ENCODE measurements at places on chromosomes 1 and 21. TPM values are rescaled to one million over a fixed set of nuclear protein-coding genes. Genes with fewer than 3 reads are reported as not detected.

- no peak for DNase-seq
These were observed 28.9 kb downstream of the TSNAX start for GRCh38 chr1:231557411-231557810.

GRCh38 chr1:229596925-229597699 is 28.8 kb downstream of the TAF5L start:
- DNase-seq = no peak

- DNase-seq = no peak
These were observed 774 bp upstream of the DYRK1A start for GRCh38 chr21:37365517-37366481.

GRCh38 chr1:35043498-35043897 is 11.8 kb upstream of the ZMYM6 start:
- DNase-seq = no peak

The CFAP107 gene
- polyA plus RNA-seq = not detected

The GSTM1 gene
- 1.6 TPM for polyA plus RNA-seq

- no peak for DNase-seq
These were observed 599.0 kb downstream of the AGBL4 start for GRCh38 chr1:49424782-49425181.

DNA sequence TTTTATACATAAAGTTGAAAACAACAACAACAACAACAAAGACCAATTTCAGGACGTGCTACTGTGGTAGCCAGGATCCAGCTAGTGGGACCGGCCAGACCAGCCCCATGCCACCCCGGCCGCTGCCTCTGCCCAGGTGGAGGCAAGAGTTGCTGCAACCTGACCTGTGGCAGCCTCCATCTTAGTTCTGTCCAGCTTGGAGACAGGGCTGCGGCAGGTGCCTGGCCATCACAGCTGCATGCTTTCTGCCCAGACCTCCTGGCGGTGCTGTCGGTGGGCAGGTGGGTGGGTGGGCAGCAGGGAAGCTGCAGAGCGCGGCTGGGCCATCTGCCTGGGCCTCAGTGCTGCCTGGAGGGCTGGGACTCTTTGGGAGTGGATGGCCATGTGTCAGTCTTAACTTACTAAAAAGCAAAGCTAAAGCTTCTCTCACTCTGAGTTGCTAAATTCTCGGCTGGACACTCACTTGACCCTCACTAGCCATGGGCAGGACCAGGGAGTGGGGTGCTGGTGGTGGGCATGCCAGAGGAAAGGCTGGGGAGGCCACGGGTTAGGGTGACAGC is 38.6 kb downstream of the KIAA1614 start:
- no peak for DNase-seq

The PRDM16 gene
- 0.06 TPM for polyA plus RNA-seq

GRCh38 chr21:37742532-37742931 is 173.7 kb downstream of the KCNJ6 start:
- no peak for DNase-seq

GRCh38 chr1:169330927-169331326 is 36.7 kb downstream of the NME7 start:
- DNase-seq = no peak

DNA sequence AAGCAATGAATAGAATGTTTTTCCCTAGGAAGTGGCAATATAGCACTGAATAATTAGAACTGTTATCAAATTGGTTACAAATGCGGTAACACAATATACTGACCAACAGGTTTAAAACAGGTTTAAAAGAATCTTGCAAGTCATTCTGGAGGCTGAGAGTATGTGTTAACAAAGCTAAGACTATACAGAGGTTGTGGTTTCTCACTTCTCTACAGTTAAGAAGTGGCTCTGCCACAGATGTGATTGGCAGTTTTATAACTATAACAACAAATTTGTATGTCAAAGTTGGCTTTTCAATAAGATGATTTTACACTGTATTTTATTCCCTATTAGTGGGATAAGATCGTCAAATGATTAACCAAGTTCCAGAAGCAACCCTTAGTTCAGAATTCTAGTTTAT is 7.1 kb downstream of the ANGEL2 start:
- DNase-seq = no peak

The RHOU gene
- polyA plus RNA-seq = 1.4 TPM

DNA sequence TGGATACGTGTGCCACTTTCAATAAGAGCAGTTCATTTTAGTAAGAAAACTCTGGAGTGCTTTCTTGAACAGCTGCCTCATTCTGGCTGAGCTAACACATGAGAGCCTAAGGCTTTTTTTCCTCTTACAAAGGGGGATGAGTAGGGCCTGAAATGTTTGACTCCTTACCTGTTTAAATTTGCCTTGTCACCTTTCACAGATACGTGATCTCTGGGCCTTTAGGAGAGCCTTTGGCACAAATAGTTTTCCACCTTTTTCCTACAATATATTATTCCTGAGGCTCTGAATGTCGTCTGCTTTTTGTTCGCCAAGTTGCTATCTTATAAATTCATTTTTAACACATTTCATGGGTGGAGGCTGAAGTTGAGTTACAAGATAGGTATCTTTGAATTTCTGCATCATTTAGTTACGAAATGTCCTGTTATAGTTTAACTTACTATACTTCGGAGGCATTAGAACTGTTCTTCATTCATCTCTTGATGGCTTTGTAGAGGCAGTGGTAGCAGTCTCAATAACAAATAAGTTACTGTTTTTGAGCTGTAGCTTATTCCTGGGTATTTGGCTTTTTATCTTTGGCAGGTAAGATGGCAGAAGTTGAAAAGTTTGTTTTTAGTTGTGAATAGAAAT is 17.2 kb downstream of the UBAP2L start:
- no peak for DNase-seq

DNA sequence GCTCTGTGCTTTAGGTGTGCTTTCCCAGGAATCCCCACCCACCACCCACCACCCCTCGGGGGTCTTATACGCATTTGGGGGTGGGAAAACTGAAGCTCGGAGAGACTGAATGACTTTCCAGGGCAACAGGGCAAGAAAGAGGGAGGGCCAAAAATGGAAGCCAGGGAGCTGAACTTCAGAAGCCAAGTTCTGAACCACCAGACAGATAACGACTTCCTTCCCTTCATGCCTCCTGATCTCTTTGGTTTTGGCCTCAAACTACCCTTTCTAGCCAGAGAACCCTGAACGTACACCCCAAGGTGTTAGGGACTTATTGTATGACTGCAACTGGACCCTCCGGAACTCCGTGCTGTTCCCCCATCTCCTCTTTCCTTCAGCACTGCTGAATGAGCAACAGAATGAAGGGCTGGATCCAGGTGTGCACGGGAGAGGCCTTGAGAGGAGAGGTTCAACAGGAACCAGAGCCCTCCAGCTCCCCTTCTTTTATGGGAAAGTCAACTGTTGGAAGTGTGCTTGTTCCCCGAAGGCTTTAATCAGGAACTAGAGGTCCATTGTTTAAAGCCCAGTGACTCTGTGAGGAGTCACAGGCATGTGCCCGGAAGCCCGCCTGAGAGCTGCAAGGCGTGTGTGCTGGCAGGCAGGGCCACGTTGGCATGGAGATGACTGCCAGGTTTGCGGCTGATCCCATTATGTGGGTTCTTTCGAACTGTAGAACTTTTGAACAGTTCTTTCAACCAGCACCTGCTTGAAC is 3.1 kb downstream of the BACE2 start:
- DNase-seq = no peak

The TCHH gene
- polyA plus RNA-seq = not detected

- DNase-seq = no peak
These were observed 3.2 kb upstream of the PTPN7 start for GRCh38 chr1:202163281-202164270.

DNA sequence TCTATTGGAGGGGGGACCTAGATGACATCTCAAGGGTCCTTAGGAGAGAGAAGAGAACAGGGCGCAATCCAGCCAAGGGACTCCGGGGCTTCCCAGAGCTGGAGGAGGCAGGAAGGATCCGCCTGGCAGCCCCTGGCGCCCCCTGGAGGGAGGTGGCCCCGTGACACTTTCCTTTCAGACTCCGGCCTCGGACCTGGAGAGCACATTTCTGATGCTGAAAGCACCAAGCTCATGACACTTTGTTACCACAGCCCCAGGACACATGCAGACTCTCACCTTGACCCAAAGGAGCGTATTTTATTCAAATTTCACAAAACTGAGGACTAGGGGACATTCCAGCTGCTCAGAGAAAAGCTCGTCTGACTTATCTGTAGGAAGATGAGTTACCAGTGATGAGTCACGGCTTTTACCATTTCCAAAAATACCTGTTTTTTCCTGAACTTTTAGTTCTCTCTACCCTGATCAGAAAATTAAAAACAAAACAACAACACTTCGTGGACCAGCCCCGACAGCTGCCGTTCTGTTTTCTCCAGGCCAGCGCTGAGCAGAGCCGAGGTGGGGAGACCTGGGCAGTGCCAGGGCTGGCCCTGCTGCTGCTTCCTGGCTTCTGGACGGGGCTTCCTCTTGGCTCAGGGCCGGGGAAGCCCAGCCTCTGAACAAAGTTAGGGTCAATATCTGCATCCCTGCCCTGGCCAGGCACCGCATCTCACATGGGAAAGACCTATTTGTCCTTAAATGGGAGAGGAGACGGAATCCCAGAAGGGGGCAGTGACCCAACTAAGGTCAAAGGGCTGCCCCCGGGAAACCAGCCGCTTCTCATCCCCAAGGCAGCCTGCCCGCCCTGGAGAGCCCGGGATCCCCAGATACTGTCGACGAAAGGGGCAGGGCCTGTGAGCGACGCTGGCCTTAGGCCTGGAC is 21.6 kb upstream of the POFUT2 start:
- no peak for DNase-seq

The ZFP69 gene
- polyA plus RNA-seq = 1.8 TPM

- DNase-seq = no peak
These were observed 93.4 kb downstream of the RRAGC start for GRCh38 chr1:38766125-38766524.

- DNase-seq = no peak
These were observed 97.7 kb upstream of the S1PR1 start for GRCh38 chr1:101139130-101139529.

DNA sequence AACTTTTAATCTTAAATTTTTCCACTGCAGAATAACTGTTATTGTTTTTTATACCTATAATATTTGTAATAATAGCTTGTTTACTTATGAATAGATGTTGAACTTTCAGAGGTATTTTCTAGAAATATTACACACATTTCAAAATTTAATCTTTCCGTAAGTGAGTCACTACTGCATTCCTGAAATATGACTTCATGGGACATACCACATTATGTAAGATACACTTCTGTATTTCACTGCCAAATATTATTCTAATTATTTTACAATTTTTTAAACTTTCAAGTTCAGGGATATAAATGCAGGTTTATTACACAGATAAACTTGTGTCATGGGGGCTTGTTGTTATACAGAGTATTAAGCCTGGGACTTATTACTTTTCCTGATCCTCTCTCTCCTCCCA is 2220.5 kb downstream of the NCAM2 start:
- no peak for DNase-seq

The CATSPERE gene
- 0.36 TPM for polyA plus RNA-seq

The TMEM51 gene
- polyA plus RNA-seq = 25.5 TPM

- DNase-seq = no peak
These were observed 807.8 kb downstream of the BRINP3 start for GRCh38 chr1:189669846-189670245.

- no peak for DNase-seq
These were observed 10.5 kb downstream of the RASSF5 start for GRCh38 chr1:206517784-206518183.

GRCh38 chr21:31888936-31889371 is 16.1 kb downstream of the HUNK start:
- DNase-seq = no peak

Data from AG04450 (cell line).